ENCODE measurements at places on chromosomes 3 and 15.

DNA sequence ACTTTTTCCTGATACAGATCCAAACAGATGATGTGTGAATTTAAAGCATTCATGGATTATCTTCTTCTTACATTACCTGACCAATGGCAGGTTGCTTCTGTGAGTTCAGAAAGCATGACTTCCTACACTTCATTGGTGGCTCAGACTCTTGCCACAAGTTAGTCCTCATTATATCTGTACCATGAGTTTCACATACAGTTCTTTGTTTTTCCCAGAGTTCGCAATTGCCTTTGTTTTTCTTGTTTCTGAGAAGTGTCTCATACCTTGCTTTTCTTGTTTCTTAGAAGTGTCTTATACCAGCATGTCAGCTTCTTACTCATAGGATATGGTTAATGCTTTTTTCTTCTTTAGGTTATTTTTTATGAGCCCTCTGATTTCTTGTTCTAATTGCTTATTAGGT, 133.8 kb upstream of the TLE3 start:
- DNase-seq, result no peak

GRCh38 chr3:20666091-20666490, 480.1 kb upstream of the SGO1 start:
- no peak for DNase-seq

DNA sequence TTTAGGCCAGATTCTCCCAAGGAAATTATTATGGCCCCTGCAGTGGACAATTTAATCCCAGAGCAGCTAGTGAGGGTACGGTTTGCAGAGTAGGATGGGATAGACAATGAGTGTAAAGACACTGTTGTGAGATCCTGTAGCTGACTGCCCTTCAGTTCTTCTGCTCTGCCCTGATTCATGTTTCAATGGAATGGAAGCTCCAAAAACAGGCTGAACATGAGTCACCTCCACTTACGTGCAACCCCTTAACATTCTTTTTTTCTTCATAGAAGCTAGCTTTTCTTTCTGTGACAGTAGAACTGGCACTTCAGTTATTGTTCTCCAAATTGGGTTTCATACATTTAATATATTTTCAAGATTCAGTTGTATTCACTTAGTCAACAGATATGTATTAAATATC, 32.1 kb downstream of the CLDN18 start:
- no peak for DNase-seq

GRCh38 chr15:91894606-91895005, 41.1 kb downstream of the SLCO3A1 start:
- DNase-seq, result no peak

- DNase-seq, result no peak
Observed at GRCh38 chr3:172249039-172249438, 199.2 kb downstream of the GHSR start.

GRCh38 chr3:83002869-83003445, 1241.5 kb upstream of the GBE1 start:
- no peak for DNase-seq

DNA sequence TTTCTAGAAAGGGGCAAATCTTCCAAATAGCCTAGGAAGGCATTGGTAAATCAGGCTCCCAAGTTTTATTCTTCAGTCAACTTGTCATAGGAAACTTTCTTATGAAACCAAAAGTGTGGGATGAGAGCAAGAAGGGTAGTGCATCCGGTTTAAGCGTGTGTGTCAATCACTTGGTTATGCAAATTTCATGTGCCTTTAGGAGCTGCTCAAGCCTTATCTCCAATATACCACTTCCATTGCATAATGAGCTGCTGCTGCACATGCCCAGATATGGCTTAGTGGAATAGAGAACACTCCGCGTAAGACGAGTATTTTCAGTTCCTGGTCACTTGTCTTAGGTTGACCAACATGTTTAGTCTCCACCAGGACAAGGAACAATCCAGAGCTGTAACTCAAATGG, 242.1 kb downstream of the CBLB start:
- no peak for DNase-seq

GRCh38 chr3:132629928-132630327, 29.7 kb downstream of the ACAD11 start:
- DNase-seq, result no peak
